ENCODE measurements at places on chromosomes 16 and 17. TPM values are rescaled to one million over a fixed set of nuclear protein-coding genes. Genes with fewer than 3 reads are reported as not detected.

GRCh38 chr17:16419929-16420271 is 4.5 kb downstream of the TRPV2 start:
- DNase-seq, result no peak

GRCh38 chr16:29784901-29785500 is 5.5 kb upstream of the KIF22 start:
- peak; percentile 79 for DNase-seq

DNA sequence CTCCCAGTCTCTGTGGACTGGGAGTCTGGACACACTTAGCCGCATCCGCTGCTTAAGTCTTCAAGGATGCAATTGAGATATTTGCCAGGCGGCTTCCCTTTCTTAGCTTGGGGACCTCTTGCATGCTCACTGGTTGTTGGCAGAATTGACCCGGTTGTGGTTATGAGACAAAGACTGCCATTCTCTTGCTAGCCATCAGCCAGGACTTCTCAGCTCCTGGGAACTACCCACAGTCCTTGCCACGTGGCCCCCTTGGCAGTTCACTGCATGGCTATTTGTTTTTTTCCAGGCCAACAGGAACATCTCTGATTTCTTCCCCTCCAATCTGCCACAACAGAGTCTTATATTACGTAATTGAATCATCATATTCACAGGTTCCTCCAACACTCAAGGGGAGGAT is 25.5 kb downstream of the CACNG4 start:
- no peak for DNase-seq

- DNase-seq, result no peak
Observed at GRCh38 chr17:47714773-47715396, 18.2 kb upstream of the TBX21 start.

DNA sequence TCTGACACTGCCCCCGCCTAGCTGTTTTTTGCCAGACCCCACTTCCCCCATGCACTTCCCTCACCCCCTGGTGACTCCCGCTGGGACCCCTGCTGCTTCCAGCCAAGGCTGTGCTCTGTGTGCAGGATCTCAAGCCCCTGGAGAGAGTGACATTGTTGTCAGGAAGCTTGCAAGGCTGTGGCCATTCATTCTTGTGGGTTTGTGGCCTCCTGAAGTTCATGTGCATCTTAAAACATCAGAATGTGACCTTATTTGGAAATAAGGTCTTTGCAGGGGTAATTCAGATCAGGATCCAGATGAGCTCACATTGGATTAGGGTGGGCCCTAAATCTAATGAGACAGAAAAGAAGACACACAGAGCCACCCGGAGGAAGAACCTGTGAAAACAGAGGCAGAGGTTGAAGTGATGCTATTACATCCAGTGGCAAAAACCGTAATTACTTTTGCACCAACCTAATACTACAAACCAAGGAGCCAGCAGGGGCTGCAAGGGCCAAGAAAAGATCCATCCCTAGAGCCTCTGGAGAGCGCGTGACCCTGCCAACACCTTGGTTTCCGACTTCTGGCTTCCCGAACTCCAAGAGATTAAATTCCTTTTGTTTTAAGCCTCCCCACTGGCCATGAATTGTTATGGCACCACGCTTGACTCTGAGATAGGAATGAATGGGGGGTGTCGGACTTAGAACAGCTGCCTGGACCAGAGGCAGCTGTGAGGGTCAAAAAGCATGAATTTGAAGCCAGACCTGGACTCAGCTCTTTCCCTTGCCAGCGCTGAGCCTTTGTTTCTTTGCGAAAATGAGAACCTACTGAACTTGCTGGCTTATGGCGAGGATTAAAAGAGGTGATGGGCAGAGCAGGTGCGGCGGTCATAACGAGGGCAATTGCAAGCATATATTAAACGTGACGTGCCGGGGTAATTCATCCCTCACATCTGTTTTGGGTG is 75.5 kb downstream of the BMERB1 start:
- DNase-seq, result no peak

- DNase-seq, result no peak
Observed at GRCh38 chr16:68350813-68351350, 40.1 kb downstream of the PRMT7 start.

DNA sequence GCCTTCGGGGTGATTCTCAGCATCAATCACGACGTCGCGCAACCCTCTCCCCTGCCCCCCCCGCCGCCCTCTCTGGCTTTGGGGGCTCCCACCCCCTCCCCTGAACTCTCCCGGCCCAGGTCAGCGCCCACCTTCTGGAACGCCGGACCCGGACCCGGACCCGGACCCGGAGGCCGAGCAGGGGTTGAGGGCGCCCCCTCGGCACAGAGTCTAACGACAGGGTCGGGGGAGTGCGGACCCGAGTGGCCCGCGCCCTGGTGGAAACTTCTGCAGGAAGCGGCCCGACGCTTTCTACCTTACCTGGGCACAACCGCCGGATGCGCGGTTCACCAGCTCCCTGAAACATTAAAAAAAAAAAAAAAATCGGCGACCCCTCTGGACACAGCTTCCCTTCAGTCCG is 16.2 kb downstream of the SALL1 start:
- DNase-seq, result no peak

Gene DNAH2
- not detected for total RNA-seq

Gene ACSF3
- 43.6 TPM for total RNA-seq

Gene MAP2K6
- total RNA-seq, result 2.5 TPM

Gene ICAM2
- 77.4 TPM for total RNA-seq

Gene MEIOC
- total RNA-seq, result 0.31 TPM

Gene CA5A
- not detected for total RNA-seq

Gene RPRML
- total RNA-seq, result not detected

Data from CD8-positive, alpha-beta memory T cell (primary cell).